Brain pericyte (primary cell): ENCODE measurements at places on chromosomes 16 and 17.

- DNase-seq, result no peak
These were observed 10.7 kb downstream of the DRC3 start for GRCh38 chr17:17983376-17983775.

DNA sequence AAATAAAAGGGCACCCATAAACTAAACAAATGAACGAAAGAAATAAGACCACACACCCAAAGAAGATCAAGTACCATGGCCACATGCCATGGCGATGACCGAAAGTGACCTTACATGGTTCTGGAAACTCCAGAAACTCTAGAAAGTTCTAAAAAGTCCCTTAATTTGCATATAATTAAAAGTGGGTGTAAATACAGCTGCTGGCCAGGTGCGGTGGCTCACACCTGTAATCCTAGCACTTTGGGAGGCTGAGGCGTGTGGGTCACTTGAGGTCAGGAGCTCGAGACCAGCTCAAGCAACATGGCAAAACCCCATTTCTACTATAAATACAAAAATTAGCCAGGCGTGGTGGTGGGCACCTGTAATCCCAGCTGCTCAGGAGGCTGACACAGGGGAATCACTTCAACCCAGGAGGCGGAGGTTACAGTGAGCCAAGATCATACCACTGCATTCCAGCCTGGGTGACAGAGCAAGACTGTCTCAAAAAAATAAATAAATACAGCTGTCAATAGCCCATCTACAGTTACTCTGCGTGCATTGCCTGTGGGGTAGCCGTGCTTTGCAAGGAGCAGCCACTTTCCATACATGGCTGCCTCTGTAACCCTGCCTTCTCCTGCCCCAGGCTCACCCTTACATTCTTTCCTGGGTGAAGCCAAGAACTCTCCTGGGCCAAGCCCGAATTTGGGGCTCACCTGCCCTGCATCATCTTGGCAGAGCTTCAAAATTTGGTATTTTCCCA, 7.2 kb upstream of the ZNF778 start:
- DNase-seq, result no peak

- DNase-seq, result no peak
These were observed 79.9 kb upstream of the ATF7IP2 start for GRCh38 chr16:10305912-10306311.

DNA sequence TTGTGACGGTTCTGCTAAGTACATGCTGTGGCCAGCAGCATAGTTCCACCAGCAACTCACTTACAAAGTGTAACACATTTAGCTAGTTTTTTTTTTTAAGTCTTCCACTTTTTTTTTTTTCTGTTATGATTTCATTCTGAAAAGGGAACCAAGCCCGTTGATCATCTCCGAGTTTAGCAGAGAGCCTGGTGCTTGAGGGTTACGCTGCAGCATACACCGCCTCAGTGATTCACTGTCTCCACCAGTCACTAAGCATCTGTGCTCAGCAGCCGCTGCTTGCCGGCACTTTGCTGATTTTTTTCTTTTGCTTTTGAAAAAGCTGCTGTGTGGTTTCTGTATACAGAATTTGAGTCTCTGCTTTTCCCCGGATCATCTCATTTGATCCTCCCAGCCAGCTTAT, 194.5 kb upstream of the CDH13 start:
- DNase-seq, result no peak

DNA sequence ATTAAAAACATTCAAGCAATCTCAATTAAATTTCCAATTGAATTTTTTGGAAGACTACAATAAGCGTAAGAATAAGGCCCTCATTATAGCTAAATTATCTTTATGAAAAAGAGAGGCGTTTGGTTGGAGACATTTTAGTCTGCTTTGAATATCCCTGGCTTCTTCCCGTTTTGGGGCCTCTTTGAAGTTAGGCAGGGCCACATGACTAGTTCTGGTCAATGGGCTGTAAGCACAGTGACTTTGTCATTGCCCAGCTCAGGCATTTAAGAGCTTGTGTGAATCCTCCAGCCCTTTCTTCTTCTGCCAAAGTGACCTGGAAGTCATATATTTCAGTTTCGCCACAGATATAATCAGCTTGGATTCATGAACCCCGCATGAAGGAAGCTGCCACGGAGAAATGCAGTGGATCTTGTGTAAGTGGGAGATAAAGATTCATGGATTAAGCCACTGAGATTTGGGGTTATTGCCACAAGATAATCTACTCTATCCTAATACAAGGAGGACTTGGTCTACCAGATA, 21.7 kb upstream of the UBTF start:
- DNase-seq, result no peak

DNA sequence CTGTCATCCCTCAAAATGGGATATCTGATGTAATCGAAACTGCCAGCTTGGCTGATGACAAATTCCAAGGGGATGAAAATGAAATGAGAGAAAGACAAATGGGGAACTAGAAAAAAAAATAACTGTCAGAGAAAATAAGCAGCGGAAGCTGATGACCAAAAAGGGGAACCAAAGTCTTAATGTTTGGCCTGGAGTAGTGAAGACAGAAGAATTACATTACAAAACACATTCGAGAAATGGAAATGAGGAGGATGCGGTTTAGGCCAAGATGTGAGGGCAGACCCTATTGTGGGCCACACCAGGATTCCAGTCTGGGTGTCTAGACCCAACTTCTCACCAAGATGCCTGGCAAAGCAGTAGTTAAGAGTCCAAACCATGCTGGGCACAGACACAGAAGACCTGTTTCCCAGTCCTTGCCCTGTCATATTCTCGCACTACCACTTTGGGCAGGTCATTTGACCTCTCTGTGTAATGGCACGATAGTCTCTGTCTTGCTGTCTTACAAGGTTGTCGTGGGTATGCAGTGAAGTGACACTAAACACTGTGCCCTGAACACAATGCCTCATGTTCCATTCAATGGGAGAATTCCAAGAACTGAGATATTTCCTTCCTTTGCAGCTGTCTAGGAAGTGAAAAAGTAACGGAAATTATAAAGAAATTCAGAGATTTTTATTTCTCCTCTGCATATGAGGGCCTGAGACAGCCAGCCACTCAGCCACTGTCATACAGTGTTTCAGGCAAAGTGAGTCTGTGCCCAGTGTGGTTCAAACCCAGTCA, 12.3 kb upstream of the CCL2 start:
- DNase-seq, result no peak

DNA sequence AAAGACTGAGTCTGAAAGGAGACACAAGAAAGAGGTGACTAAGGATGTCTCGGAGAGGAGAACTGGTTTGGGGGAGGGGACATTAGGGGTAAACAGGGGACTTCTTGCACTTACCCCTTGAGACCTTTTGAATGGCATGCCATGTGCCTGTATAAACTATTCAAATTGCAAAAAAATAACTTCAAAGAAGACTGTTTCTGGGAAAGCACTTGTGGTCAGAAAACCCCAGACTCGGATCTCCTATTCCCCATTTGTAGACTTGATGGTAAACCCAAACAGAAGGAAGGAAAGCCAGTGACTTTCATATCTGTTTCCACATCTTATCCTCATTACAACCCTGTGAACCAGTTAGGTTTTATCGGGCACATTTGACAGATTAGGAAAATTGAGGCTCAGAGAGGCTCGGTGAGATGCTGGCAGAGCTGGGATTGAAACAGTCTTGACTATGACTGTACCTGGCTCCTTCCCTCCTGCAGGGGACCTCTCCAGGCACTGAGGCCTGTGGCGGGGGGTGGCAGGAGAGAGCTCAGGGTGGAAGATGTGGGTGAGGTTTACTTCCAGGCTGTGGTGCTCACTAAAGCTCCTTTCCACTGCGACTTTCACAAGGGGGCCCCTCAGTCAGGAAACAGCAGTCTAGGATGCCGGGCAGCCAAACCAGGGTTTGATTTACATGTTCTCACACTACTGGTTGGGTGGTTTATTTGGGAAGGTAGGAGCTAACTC, 30.5 kb upstream of the PLCG2 start:
- DNase-seq, result no peak

DNA sequence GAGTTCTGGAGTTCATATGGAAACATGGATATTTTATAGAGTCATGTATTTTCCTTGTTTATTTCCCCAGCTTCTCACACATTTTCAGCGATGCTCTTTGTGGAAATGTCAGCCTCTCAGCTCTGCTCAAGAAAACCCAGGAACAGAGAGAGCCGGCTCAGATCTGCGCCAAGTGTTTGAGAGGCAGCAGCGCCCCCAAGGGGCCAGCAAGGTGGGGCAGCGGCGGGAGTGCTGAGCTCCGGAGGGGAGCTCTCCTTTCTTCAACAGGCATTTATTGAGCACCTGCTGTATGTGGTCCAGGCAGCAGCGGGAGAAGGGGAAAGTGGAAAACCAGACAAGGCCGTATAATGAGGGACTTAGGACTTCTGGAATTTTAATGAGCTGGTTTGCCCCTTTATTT, 421.1 kb upstream of the C16orf82 start:
- DNase-seq, result no peak

DNA sequence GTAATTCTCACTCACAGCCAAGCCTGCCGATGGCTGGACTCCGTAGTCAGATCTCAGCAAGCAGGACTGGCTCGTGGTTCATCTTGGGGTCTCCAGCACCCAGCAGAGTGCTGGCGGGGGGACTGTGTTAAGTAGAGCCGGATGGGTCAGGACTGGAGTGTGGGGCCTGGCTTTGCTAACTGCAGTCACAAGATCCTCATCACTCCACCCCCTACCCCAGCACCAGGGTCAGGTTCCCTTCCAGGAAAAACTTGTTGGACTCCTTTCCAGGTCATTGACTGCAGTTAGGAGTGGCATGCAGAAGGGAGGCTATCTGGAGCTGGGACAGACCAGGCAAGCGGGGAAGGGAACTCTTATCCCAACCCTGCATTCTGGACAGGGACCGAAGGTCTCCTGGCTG, 6.0 kb downstream of the CIITA start:
- DNase-seq, result no peak

GRCh38 chr16:85477801-85478363, 135.2 kb upstream of the GSE1 start:
- DNase-seq, result no peak

- DNase-seq, result no peak
These were observed 44.8 kb downstream of the TBC1D26 start for GRCh38 chr17:15776871-15777270.

- DNase-seq, result peak; percentile 65
These were observed 238.4 kb downstream of the CEP112 start for GRCh38 chr17:65953316-65954147.

DNA sequence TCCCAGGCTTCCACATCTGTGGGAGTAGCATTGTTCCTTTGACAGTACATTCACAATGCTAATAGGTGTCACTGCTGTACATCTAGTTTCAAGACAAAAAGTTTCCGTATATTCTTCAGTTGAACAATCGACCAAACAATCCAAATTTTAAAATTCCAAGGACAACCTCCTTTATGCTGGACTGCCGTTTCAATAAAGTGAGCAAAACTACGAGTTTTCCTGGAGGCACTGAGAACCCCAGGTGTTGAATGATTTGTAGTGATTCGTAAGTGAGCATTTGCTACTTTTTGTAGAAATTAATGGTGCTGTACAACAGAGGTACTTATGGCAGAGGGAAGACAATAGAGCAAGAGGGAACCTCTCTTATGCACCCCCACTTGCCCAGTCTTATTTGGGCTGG, 71.2 kb upstream of the NACA2 start:
- DNase-seq, result no peak

DNA sequence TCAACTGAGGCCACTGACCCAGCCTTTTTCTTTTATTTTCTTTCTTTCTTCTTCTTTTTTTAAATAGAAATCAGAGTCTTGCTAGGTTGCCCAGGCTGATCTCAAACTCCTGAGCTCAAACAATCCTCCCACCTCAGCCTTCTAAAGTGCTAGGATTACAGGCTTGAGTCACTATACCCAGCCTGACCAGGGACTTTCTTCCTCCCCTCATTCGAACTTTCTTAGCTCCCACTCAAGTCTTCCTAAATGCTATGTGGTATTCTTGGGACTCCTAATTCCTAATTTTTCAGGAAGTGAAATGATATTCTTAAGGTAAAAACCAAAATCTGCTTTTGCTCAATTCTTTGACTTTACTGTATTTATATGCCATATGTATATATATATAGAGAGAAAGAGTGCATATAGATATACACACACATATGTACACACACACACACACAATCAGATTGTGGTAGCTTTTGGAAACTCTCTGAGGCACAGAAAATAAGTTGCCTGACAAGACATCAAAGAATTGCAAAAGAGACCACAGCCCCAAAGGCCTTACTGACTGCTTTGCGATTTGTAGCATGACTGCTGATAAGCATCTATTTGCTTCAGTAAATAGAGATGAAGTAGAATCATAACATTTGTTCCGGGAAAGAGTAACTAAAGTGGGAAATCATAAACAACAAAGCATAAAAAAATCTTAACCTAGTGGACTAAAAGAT, 9.5 kb upstream of the AMZ2 start:
- DNase-seq, result no peak

DNA sequence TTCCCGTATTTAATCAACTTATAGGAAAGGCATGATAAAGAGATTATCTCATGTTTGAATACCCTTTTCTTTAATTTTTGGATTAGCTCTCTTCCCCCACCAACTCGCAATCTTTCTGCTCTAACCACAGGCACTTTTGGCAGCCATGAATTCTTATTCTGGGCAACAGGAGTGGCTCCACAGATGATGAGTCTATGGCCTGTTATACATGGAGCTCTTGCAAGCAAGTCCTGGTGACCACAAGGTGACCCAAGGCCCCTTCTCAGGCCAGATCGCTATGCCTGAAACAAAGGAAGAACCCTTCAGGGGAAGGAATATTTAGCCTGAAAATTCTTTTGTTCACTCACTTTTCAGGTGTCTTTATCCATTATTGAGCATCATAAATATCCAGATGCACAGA, 10.8 kb upstream of the ZNF267 start:
- DNase-seq, result no peak

GRCh38 chr17:56635641-56636040, 42.1 kb downstream of the NOG start:
- DNase-seq, result no peak

GRCh38 chr17:45222289-45222995, 757 bp downstream of the FMNL1 start:
- DNase-seq, result no peak

DNA sequence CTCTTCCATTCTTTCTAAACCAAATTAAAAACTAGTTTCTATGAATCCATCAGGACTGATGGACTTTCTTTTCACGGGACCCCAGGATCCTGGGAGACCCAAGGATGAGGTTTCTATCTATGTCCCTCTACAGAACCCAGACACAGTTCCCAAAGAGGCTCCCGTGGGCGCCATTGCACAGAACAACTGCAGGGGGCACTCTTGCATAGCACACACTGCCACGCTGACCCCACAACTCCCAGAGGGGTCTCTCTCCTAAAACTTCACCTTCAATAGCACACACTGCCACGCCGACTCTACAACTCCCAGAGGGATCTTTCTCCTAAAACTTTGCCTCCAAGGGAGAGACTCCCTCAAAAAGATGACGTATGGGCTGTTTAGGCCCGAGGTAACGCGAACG, 9.0 kb downstream of the ABR start:
- no peak for DNase-seq

DNA sequence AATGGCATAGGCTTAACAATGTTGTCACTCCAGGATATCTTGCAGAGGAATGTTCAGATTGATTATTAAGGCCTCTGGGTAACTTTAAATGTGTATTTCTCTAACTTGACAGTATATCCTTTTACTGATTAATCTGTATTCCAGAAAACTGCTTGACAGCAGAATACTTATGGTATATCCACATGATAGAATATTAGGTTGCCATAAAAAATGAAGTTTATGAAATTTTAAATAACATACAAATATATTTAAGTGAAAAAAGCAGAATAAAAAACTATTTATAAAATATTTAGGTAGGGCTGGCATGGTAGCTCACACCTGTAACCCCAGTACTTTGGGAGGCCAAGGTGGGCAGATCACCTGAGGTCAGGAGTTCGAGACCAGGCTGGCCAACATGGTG, 106.7 kb downstream of the TRIM37 start:
- no peak for DNase-seq
